ENCODE measurements at places on chromosomes 3 and 15.

- no peak for DNase-seq
Observed at GRCh38 chr15:98221144-98221543, 260.6 kb downstream of the ARRDC4 start.

DNA sequence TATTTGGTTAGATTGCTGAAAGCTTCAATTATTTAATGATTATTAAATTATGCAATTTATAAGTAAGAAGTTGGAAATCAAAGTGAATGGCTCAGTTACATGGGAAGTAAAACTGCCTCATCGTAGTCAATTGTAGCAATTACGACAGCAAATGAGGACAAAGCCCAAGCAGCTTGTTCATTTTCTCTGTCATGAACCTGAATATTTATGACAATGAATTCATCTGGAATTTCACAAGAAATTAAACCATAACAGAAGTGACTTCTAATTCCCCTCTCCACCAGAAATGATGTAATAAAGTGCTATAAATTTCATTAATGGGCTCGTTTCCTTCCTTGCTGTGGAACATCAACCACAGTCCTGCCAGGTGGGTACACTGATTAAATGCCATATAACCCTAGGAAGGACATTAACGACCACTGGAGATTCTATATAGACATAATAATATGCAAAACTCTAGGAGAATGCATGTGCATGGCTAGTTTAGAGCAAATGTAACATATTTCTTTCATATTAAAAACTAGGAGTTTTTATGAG, 273.8 kb upstream of the DCBLD2 start:
- DNase-seq = no peak

DNA sequence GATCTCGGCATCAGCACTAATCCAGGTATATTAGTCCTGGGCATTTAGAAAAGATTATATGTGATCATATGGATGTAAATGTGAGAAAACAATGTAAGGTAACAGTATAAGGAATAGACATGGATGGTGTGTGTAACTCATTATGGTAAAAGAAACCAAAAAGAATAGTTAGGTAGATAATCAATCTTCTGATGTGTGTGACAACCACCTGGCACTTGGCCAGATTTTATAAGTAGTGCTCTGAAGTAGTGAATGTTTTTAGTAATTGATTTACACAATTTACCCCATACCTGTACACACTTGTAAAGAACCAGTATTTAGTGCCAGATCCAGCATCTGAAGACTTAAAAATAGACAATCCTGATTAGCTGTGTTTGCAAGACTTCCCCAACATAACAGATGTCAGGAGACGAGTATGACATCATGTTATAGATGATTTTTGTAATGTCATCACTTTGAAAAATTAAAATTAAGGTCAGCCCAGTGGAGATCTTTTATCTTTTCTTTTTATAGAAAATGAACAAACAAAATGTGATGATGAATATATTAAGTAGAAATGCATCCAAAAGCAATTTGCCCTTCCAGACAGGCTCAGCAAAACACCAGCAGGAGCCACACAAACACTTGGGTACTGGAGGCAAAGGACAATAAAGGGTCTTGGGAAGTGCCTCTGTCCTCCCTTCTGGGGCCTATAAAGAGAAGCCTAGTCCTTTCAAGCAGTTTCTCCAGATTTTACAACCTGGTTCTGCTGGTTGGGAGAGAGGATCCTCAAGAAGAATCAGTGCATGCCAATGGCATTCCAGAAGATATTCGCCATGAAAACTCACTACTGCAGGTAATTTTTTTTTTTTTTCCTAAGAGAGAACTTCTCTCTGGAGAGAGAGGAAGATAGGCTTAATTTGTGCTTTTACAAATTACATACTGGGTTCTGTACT, 140.7 kb downstream of the MECOM start:
- no peak for DNase-seq

- no peak for DNase-seq
Observed at GRCh38 chr3:179015551-179016020, 56.0 kb downstream of the ZMAT3 start.

DNA sequence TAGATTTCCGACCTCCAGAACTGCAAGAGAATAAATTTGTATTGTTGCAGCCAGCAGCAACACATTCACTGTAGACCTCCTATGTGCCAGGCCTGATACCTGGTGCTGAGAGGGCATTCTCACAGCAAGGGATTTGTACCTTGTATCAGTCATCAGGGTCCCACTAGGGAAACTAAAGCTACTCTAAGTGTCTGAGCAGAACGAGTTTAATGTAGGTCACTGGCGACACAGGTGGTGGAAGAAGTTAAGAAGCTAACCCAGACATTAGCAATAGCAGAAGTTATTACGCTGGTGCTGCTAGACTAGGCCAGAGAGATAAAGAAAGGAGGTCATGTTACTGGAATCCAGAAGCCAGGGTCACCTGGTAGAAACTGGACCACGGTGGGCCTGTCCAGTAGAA, 60.5 kb upstream of the BCL6 start:
- DNase-seq = no peak

- no peak for DNase-seq
Observed at GRCh38 chr15:95715906-95716656, 614.4 kb upstream of the NR2F2 start.

GRCh38 chr3:4821975-4822374, 157.3 kb upstream of the BHLHE40 start:
- no peak for DNase-seq

GRCh38 chr3:69547461-69547880, 161.6 kb upstream of the FRMD4B start:
- DNase-seq = no peak

GRCh38 chr15:69575387-69575786, 122.8 kb downstream of the RPLP1 start:
- DNase-seq = no peak

DNA sequence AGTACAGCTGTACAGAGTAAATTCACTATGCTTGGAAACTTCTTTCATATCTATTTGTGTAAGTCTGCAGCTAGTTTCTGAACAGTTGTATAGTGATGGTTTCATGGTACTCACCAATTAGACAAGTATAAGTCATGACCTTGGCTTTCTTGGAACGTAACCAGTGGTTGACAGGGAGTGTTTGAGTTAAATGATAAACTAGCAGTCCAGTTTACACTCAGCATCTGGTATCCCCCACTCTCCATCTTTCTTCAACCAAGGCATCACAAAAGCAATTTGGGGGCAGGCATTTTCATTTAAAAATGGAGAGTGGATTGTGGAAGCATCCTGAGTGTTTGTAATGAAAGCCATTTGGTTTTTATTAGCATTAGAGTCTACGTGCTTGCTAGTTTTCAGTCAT, 26.0 kb downstream of the MME start:
- DNase-seq = no peak

DNA sequence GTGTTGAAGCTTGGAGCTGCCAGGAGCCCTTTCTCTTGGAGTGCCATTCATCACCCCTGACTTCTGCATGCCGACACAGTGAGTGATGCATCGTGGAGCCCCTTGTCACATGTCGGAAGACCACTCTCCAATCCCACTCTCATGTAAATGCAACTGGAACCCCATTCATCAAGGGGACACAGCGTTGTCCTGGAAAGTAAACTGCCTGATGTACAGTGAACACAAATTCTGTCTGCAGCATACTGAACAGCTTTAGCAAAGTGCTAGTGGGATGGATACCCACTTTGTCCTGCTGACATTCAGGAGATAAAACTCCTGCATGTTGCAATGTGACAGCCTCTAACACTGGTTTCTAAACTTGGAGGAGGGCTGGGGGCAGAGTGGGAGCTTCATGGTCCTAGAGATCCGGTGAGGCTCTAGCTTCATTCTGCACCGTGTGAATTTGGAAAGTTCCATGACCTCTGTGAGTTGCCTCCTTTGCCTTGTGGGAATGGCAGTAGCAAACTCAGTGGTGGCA, 194.8 kb downstream of the CLSTN2 start:
- no peak for DNase-seq

- DNase-seq = no peak
Observed at GRCh38 chr15:70120958-70121623, 23.4 kb upstream of the TLE3 start.

DNA sequence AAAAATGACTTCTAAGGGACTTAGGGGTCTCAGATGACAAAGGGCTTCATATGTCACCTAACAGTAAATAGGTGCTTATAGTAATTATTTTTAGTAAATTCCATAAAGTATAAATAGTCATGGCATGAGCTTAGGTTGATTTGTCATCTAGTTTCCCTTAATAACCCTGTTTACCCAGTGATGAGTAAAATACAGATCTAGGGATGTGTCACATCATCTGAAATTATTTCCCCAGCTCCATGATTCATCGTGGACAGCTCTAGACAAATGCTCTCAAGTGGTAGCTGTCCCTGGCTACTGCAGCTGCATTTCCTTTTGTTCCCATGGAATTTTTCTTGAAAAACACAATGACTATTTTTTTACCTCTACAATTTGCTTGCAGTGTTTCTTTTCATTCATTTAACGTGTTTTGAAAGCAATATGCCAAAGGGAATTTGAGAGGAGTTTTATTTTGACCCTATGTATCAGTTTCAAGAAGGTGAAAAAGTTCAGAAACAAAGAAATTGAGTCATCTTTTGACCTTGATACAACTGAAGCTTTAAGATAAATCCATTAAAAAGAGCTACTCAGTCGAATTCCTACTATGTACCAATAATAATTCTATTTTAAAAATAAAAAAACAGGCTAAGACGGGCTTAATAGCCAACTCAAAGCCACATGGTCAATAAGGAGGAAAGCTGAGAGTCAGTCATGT, 241.6 kb downstream of the KCNMB2 start:
- DNase-seq = no peak

DNA sequence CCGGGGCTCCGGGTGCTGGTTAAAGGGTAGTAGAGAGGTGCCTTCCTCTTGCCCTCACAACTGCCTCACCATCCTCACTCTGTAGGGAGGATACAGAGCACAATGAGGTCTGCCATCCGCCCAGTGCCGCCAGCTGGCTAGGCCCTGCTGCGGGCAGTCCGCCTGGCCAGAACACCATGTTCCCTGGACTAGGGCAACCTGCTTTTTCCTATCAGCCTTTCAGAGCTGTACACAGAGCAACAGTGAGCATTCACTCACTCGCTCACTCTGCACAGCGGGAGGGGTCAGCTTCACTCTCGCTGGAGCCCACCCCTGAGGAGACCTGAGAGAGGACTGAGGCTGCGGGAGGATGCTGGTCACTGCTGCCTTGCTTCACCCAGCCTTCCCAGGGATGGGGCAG, 218.7 kb upstream of the CHRNA7 start:
- peak; percentile 72 for DNase-seq

GRCh38 chr3:126317029-126317996, 39.9 kb downstream of the KLF15 start:
- no peak for DNase-seq

DNA sequence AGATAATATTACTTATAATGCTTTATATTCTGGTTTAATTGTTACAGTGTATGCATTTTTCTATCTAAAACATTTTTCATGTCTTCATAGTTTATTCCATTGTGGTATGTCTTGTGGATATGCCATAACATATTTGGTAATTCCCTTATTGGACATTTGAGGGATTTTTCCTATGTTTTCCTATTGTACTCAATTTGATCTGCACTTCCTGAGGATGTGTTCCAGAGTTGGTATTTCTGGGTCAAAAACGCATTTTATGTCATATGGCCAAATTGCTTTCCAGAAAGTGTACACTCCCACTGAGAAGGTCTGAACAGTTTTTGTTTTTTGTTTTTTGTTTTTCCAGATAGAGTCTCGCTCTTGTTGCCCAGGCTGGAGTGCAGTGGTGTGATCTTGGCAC, 6.8 kb downstream of the ARL8B start:
- DNase-seq = no peak

- DNase-seq = no peak
Observed at GRCh38 chr3:57094575-57094974, 34.1 kb downstream of the SPATA12 start.

GRCh38 chr3:34464646-34465045, 666.2 kb downstream of the PDCD6IP start:
- no peak for DNase-seq

DNA sequence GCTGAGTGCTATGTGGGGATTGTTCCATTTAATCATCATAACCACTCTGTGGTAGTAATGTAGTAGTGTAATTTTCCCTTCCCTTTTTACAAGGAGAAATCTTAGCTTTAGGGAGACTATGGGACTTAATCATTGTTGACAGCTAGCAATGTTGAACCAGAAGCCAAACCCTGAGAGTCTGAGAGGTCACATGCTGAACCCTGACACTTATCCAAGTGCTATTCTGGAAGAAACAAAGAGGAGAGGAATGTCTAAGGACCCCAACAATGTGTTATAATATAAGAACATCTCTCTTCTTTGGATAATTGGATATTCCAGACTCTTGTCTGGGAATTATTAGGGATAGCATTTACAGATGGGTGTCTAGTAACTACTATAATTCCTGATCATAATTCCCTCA, 58.4 kb downstream of the GAP43 start:
- no peak for DNase-seq

GRCh38 chr3:165197481-165197800, 1.3 kb upstream of the SLITRK3 start:
- DNase-seq = no peak

DNA sequence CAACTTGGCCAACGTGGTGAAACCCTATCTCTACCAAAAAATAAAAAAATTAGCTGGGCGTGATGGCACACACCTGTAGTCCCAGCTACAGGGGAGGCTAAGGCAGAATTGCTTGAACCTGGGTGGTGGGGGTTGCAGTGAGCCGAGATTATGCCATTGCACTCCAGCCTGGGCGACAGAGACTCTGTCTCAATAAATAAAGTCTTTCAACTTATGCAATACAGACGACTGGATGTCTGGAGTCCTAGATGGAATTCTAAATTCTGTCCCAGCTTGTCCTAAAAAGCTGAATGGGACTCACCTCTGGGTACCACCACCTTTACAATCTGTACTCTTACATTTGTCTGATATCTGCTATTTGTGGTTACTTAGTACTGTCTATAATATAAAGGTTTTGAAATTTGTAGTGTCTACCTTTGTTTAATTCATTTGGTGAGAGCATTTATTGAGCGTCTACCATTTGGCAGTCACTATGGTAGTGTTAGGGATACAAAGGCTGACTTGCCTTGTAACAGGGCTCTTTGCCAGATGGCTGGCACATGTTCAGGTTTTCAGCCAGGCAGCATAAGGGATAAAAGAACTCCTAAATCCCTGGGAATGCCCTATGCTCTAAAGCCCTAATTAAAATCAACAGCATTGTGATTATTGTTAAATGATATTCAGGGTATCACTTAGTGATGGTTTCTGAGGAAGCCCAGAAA, 7.2 kb upstream of the ZNF609 start:
- no peak for DNase-seq

- DNase-seq = no peak
Observed at GRCh38 chr15:101170568-101171350, 81.1 kb downstream of the CHSY1 start.

DNA sequence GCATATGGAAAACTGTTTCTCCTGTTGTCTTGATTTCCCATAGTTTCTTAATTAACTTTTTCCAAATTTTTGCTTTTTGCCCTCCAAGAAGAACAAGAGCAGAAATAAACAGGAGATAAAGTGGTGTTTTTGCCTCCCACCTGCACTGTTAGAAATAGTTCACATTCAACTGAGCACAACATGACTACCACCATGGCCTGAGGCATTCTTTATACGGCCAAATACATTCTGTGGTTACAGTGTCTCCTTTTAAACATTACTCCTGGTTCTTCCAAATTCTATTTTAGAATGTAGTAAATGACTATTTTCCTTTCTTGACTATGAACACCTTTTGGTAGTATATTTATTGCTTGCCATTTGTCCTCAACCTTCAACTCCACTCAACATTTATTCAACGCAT, 98.5 kb downstream of the LARS2 start:
- no peak for DNase-seq

Data from cerebellar nuclear complex (tissue), 1 donor.